ENCODE measurements at places on chromosomes 3 and 15.

DNA sequence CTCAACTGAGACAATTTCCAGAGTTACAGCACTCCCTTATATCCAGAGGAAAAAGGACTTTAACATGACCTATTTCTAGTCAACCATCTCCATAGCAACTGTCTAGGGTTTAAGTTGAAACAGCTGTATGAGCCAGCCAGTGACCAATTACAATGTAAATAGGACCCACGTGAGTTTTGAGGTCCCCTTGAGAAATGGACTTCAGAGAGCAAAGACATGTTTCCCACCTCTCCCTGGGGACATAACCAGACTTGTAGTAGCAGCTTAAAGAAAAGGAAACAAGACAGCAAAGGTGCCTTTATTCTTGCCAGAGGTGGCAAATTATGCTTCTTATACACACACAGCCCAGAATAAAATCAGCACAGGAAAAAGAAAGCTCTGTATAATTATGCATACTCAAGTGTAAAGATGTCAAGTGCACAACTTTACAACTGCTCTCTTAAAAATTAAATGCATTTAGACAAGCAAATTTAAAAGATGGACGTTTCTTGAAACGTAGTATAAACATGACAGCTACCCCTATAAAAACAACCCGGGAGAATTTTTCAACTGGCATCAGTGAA lies 40.2 kb downstream of the SUMF1 start:
- no peak for DNase-seq

DNA sequence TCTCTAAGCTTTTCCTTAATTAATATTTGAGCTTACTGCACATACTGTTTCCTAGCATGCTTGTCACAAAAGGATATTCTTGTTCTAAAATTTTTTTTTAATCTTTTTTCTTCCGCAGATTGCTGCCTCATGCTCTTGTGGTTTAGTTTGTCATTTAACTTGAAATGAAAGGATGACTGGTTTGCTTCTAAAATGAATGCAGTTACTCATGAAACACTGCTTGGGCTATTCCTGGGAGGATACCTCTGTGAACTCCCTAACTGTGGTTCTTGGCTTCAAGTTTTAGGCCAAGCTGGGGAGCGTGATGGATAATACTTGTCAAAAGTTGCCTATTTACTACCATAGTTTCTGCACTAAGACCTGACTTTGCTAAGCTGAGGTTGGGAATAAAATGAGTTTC lies 64.0 kb downstream of the USP13 start:
- DNase-seq = no peak

DNA sequence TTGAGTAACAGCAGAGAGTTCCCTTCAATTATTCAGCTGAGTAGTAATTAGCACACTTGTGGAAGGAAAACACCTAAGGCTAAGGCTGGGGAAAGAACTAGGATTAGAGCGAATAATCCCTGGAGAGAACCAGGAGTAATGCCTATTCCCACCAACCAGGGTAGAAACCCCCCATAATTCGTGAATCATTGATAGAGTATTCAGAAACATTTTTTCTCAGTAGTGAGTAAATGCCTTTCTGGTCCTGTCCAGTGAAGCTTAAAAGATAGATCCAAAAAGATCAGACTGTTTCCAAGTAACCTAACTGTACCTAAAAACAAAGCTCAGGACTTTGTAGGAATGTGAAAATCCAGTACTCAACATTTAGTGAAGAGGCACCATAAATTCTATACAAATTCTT lies 71.2 kb downstream of the DGKG start:
- DNase-seq = no peak

DNA sequence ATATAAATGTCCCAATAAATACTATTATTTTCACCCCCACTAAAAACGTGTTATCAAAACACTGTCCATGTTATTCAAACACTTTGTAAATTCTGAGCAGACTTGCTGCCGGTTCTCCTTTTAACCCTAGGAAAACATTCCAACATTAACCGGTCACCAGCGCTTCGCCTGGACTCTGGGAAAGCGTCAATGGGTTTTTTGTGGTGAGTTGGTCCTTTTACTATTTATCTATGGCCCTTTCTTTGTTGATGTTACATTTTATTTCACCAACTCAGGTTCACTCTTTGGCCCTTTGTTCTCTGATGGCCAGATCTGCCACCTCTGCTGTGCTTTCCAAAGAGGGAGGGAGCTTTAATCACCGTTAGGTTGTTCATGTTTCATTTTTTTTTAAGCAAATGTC lies 4.1 kb upstream of the EOMES start:
- DNase-seq = no peak

GRCh38 chr15:66772604-66773128 lies 70.6 kb downstream of the SMAD6 start:
- DNase-seq = no peak

DNA sequence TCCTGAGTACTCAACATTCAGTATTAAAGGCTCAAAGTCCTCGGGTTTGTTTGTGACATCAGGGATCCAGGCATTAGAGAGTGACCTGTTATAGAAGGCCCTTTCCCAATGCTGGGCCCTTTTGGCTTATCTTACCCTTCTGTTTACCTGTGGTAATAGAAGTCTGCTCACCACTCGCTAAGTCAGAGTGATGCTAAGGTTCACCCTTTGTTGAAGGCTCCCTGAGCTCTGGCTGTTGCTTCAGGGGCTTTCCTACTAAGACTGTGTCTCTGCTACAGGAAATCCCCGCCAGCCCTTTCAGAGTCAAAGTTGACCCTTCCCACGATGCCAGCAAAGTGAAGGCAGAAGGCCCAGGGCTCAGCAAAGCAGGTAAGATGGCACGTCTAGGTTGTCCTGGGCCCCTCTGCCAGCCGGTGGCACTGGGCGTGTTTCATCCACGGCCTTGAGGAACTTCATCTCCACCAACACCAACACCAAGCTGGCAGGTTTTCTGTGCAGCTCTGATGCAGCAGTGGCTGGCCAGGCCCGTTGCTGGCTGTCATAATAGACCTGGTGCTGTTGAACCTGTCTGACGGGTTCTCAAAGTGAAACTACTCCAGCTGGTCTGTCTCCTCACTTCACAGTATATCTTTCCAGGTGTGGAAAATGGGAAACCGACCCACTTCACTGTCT lies 99.1 kb downstream of the DNASE1L3 start:
- no peak for DNase-seq

DNA sequence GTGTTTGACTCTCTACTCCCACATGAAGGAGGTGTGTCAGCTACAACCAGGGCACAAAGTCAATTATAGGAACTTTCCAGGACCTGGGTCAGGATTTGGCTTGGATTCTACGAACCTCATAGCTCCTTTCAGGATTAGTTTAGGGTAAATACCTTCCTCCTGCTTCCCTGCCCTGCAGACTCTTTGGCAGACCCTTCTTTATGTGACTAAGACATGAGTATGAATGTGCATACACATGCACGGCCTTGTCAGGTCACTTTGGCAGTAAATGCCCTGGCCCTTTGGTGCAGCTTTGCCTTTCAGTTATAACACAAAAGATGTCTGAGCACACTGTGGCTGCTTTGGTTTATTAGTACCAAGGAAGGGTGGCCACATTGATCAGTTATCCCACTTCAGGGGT lies 68.9 kb downstream of the GHSR start:
- DNase-seq = no peak

Data from NCI-H226 (cell line).